ENCODE measurements at places on chromosomes 12 and 14. TPM values are rescaled to one million over a fixed set of nuclear protein-coding genes. Genes with fewer than 3 reads are reported as not detected.

TTC5 gene
- total RNA-seq: 4.2 TPM

TAS2R30 gene
- 0.25 TPM for total RNA-seq

CNOT2 gene
- total RNA-seq: 34.7 TPM

DYRK2 gene
- 11.0 TPM for total RNA-seq

CIROP gene
- total RNA-seq: not detected

PELI2 gene
- total RNA-seq: 2.5 TPM

HSPA2 gene
- total RNA-seq: 65.6 TPM

KRT80 gene
- total RNA-seq: 14.0 TPM

TIMM9 gene
- total RNA-seq: 52.2 TPM

AGAP2 gene
- 4.4 TPM for total RNA-seq

NGB gene
- not detected for total RNA-seq

APEX1 gene
- total RNA-seq: 81.2 TPM

OR11H12 gene
- total RNA-seq: not detected

TRIM9 gene
- total RNA-seq: 0.69 TPM

GRCh38 chr12:48446161-48446776 is 26.1 kb upstream of the ANP32D start:
- H3K27me3 ChIP-seq: no peaks in the 10 kb centered on the region
- DNase-seq: no peak
- H3K27ac ChIP-seq: no peak overlapping the region
- H3K4me1 ChIP-seq: peaks cover 4% of the 10 kb centered on the region
- H3K36me3 ChIP-seq: no peaks in the 10 kb centered on the region

DNA sequence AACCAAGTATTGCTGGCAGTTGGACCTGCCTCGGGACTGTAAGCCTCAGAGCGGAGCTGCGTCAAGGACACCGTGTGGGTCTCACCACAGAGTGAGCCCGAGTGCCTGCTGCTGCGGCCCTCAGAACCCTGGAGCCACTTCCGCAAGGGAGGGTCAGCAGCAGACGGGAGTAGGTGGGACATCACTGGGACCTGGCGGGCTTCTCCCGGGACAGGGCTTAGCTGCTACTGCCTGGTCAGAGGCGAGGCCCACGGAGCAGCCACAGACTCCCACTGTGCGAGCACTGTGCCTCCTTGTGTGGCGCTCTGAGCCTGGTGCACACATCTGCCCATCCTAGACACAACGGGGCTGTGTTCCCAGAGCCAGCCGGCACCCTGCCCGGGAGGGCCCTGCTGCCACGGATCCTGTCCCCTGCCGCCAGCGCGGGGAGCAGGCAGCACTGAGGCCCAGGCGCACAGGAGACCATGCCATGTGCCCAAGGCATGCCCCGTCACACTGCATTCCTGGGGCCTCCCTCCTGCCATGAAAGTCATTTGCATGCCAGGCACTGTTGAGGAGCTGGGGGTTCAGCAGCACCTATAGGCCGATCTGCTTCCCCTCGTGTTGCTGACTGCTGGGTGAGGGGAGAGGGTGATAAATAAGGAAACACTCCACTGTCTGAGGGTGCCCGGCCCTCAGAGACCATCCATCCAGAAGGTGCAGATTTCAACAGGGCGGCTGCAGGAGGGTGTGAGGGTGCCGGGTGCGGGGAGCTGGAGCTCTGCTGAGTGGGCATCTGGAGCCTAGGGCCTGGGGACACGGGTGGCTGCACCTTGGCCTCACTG is 10.0 kb downstream of the HIP1R start:
- DNase-seq: peak; percentile 38
- no peak overlapping the region for H3K4me3 ChIP-seq
- no peaks in the 10 kb centered on the region for H3K27me3 ChIP-seq
- H3K27ac ChIP-seq: no peak overlapping the region
- no peaks in the 10 kb centered on the region for H3K36me3 ChIP-seq
- peaks cover 12% of the 10 kb centered on the region for H3K4me1 ChIP-seq

- H3K4me3 ChIP-seq: no peak overlapping the region
- DNase-seq: no peak
- H3K27ac ChIP-seq: no peak overlapping the region
- no peaks in the 10 kb centered on the region for H3K27me3 ChIP-seq
These were observed 17.7 kb downstream of the ATP2B1 start for GRCh38 chr12:89690925-89691324.

- no peaks in the 10 kb centered on the region for H3K36me3 ChIP-seq
- no peak for DNase-seq
- H3K27ac ChIP-seq: no peak overlapping the region
- no peaks in the 10 kb centered on the region for H3K27me3 ChIP-seq
These were observed 3.1 kb upstream of the BCDIN3D start for GRCh38 chr12:49846032-49846431.

DNA sequence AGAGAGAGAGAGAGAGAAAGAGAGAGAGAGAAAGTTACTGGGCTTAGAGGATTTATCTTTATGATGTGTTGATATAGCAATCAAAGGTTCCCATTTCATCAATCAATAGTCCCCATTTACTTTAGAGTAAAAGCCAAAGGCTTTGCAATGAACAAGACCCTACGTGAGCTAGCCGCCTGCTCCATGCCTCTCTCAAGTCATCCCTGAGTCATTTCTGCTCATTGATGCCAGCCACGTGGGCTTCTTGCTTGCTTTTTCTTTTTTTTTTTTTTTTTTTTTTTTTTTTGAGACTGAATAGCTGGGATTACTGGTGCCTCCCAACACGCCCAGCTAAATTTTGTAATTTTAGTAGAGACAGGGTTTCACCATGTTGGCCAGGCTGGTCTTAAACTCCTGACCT is 70.9 kb downstream of the GPR135 start:
- no peaks in the 10 kb centered on the region for H3K36me3 ChIP-seq
- no peak overlapping the region for H3K4me3 ChIP-seq
- DNase-seq: no peak
- H3K4me1 ChIP-seq: no peaks in the 10 kb centered on the region

- no peak for DNase-seq
- no peaks in the 10 kb centered on the region for H3K36me3 ChIP-seq
- H3K27me3 ChIP-seq: no peaks in the 10 kb centered on the region
These were observed 12.2 kb upstream of the TUBA1A start for GRCh38 chr12:49200919-49201594.

DNA sequence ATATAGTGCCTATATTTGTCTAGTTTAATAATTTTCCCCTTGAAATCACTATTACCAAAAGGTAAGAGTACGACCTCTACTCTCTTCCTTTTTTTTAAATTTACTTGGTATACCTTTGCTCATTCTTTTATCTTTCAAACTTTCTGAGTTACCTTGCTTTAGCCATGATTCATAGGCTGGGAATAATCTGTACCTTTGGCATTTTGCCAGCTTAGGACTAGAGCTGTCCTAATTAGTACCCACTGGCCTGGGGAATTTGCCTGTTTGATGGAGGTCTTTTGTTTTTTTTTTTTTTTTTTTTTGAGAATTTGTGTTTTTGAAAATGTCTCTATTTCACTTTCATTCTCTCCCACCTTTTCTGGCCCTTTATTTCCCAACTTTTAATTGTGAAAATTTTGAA is 8.7 kb upstream of the SLC4A8 start:
- no peak overlapping the region for H3K4me3 ChIP-seq
- DNase-seq: no peak
- no peaks in the 10 kb centered on the region for H3K27me3 ChIP-seq
- H3K4me1 ChIP-seq: no peaks in the 10 kb centered on the region

GRCh38 chr12:89373763-89374572 is 21.7 kb upstream of the DUSP6 start:
- DNase-seq: no peak
- no peaks in the 10 kb centered on the region for H3K27me3 ChIP-seq
- H3K4me3 ChIP-seq: no peak overlapping the region
- peaks cover 4% of the 10 kb centered on the region for H3K4me1 ChIP-seq
- H3K36me3 ChIP-seq: no peaks in the 10 kb centered on the region

- peaks cover 10% of the 10 kb centered on the region for H3K4me1 ChIP-seq
- H3K27ac ChIP-seq: peak overlapping the region; percentile 73
- no peak for DNase-seq
These were observed 10.0 kb upstream of the TNS2 start for GRCh38 chr12:53039851-53040250.

DNA sequence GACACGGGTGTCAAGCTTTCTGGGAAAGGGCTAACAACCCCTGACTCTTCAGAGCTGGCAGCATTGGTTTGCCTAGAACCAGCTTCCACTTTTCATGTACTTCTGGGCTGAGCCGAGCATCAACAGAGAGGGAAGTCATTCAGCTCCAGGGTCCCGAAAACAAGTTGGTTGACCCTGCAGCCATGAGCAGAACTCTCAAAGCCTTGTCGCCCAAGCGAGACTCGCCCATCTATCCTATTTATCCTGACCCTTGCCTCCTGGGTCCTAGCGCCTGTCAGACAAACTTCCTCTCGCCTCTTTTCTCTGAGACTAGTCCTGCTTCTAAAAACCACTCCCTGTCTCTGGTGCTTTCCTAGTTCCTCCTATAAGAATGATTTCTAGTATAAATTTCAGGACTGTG is 47.9 kb downstream of the ASCL4 start:
- no peak for DNase-seq
- no peaks in the 10 kb centered on the region for H3K27me3 ChIP-seq
- no peaks in the 10 kb centered on the region for H3K36me3 ChIP-seq
- H3K4me1 ChIP-seq: no peaks in the 10 kb centered on the region
- no peak overlapping the region for H3K4me3 ChIP-seq

DNA sequence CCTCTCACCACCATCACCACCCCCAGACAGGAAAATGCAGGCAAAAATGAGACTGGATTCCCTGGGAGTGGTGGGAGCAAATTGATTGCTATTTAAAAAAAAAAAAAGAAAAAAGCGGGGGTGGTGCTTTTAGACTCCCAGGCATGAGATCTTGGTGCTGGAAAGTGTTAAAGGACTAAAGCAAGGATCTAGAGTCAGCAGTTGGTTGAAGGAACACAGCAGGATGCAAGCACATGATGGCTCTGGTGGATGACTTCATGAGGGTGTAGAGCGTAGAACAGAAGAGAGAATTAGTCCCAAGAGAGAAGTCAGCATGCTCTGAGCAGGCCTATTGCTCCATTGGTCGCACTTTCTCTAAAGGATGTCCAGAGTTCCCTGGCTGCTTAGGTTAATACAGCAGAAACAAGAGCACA is 183.8 kb upstream of the HMGA2 start:
- H3K36me3 ChIP-seq: no peaks in the 10 kb centered on the region
- H3K27ac ChIP-seq: no peak overlapping the region
- H3K4me1 ChIP-seq: no peaks in the 10 kb centered on the region
- no peak overlapping the region for H3K4me3 ChIP-seq

DNA sequence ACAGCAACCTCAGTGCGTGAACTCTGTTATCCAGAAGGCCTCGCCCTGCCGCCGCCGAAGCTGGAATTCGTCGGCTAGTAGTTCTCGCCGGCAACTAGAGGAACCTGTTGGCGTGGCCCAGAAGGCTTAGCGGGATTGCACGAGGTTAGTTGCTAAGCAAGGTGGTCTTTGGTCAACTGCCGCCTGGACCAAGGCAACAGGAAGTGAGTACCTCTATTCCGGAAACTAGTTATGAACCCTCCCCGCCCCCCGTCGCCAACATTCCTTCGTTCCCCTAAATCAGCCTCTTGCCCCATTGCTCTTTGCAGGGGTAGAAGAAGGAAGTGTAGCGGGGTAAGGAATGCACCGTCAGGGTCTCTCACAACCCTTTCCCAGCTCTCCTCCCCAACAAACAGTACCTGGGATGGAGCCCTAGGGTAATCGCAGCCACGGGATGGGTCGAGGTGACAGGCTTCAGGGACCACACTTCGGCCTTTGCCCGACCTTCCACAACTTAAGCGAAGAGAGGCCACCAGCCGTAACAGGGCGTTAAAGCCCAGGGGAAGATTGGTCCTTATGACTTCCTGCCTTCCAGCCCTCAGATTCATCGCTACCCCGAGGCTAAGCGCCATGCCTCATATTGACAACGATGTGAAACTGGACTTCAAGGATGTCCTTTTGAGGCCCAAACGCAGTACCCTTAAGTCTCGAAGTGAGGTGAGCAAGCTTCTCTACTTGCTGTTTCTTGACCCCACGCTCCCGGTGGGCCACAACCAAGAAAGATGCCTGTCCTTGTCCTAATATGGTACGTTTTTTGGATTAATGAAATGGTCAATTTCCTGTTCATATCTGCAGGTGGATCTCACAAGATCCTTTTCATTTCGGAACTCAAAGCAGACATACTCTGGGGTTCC is at the start of gene GMPR2:
GMPR2 (plus strand) TSS at position 285 of the 893 bp plus-strand sequence; CDS start at position 610, 325 bp downstream.
- DNase-seq: no peak
- H3K4me3 ChIP-seq: peak within 1 kb of the TSS; percentile 92
- peaks cover 57% of the 10 kb centered on the region for H3K36me3 ChIP-seq
- peaks cover 56% of the 10 kb centered on the region for H3K4me1 ChIP-seq
- H3K27me3 ChIP-seq: no peaks in the 10 kb centered on the region
- peak within 1 kb of the TSS; percentile 88 for H3K27ac ChIP-seq

- H3K27me3 ChIP-seq: no peaks in the 10 kb centered on the region
- no peak overlapping the region for H3K4me3 ChIP-seq
- peaks cover 90% of the 10 kb centered on the region for H3K36me3 ChIP-seq
- H3K27ac ChIP-seq: no peak overlapping the region
These were observed 42.0 kb downstream of the GPATCH2L start for GRCh38 chr14:76193696-76194095.

DNA sequence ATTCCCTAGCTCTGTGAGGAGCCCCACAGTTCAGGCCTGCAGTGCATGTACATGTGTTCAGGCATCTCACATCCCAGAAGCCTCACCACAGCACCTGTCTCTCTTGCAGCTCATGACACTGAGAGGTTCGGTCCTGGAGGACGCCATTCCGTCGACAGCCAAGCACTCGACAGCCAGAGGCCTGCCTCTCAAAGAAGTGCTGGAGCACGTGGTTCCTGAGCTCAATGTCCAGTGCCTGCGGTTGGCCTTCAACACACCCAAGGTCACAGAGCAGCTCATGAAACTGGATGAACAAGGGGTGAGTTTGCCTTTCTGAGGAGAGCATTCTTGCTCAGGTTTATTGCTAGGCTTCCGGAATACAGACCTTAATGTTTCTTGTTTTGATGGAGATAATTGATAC is 308.3 kb upstream of the RGS6 start:
- H3K27ac ChIP-seq: no peak overlapping the region
- H3K27me3 ChIP-seq: no peaks in the 10 kb centered on the region
- no peak overlapping the region for H3K4me3 ChIP-seq
- peak; percentile 45 for DNase-seq
- no peaks in the 10 kb centered on the region for H3K36me3 ChIP-seq
- H3K4me1 ChIP-seq: no peaks in the 10 kb centered on the region

DNA sequence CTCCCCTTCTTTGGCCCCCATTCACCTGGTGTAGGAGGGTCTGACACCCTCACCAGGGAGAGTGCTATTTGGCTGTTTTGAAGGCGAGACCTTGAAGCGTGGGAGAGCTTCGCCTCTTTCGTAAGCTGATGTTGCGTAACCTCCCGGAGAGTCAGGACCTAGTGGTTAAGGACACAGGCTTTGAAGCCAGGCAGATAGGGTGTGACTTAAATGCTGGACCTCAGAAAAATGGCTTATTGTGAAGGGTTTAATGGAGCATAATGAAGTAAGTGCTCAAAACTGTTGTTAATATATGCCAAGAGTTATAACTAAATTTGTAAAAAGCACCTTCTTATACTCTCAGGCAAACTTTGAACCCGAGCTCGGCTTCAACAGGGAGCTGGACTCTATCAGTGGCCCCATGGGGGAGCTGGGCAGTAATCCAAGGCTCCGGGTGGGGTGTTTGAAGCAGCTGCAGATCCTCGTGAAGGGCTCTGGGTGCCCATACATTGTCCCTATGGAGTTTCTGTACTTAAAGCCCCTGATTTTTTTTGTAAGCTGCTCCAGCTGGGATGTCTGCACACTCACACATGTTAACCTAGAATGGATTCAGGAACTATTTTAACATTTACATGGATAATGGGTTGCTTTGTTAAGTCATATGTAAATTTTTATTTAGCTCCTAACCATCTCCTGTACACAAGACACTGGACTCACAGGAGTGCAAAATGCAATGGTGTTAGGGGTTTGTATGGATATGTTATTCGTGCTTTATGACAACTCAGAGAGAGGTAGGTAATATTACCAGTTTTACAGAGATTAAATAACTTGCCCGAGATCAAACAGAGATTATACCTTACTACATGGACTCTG is 26.0 kb downstream of the PPFIBP1 start:
- H3K27ac ChIP-seq: peak overlapping the region; percentile 76
- peaks cover 85% of the 10 kb centered on the region for H3K4me1 ChIP-seq
- no peaks in the 10 kb centered on the region for H3K27me3 ChIP-seq
